Cardiac fibroblast (primary cell): ENCODE measurements at places on chromosomes 3 and 15.

- peak; percentile 21 for DNase-seq
These were observed 539 bp upstream of the TLNRD1 start for GRCh38 chr15:81000144-81000623.

DNA sequence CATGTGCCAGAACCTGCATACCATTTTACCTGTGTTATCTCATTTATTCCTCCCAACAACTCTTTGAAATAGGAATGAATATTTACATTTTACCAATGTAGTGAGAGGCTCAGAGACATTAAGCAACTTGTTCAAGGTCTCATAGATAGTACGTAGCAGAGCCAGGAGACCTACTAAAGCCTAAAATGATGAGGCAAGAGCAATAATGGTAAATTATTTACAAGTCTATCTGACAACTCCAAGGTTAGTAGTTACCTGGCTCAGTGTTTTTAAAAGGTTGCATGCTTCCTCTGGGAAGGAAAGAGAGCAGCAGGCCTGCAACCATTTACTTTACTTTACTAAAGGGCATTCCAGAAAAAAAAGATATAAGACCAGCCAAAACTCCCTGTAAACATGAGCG, 103.0 kb downstream of the CFAP20DC start:
- DNase-seq, result no peak

DNA sequence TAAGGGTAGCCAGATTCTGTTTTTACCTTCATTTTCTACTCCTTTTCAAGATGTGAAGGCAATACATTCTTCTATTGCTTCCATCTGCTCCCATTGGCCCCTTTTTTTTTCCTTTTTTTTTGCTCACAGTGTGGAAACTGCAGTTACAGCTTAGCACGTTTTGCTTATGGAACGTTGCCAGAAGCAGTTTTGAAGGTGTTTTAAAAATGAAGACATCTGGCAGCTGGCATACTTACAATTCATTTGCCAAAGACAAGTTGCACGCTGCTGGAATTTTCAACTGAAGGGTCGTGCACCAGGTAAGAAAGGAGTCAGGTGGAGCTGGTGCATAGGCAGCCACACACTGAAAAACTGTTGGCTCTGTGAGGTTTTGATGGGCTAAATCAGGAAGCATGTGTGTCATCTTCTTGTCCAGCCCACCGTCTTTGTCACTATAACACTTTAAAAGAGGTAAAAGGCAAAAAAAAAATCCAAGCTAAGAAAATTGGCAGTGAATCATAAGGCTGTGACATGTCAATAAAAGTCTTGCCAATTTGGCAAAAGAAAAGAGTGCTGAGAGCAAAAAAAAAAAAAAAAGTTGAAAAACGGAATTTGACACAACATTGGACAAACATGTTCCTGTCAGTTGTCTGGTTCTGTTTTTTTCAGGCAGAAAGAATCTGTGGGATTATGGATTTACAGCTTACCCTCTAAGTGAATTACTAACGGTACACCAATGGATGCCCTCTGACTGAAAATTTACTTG, 225.4 kb upstream of the SOX2 start:
- DNase-seq, result no peak

DNA sequence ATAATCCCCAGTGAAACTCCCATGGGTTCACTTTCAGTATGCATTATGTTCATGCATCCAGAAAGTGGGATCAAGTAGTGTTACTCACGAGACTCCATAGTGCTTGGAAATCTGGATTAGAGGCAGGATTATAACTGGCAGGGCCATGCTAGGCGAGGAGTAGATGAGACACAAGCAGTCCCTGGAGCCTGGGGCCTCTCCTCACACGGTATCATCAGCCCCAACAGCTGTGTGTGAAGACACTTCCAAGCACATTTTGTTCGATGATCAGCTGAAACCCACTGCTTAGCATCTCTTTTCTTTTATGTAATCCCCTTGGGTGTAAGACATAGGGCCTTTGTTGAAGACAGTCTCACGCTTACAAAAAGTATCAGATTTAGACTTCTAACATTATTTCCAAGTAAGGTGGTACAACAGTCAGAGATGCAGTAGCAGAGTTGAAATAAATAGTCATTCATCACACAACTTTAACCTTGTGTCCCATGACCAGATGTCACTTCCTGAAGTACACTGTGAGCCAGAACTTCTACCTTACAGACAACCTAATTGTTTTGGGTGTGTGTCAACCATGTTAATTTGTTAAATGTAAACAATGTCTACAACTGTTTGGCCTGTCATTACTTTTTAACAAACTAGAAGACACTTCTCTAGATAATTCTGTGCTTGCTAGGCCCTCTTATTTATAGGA, 116.9 kb downstream of the GADL1 start:
- no peak for DNase-seq

DNA sequence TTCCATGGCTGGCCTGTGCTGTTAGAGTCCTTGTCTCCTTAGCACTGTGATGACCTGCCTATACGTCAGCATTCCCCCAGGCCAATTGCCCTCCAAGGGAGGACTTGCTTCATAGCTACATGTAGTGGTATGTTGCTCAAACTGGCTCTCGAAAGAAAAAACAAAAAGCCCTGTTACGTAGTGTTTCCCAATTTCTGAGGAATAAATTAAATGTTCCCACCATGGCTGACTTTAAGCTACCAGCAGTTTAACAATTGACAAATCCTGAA, 54.6 kb downstream of the WNT7A start:
- no peak for DNase-seq

GRCh38 chr15:68558318-68559305, 20.2 kb upstream of the CORO2B start:
- DNase-seq, result no peak

DNA sequence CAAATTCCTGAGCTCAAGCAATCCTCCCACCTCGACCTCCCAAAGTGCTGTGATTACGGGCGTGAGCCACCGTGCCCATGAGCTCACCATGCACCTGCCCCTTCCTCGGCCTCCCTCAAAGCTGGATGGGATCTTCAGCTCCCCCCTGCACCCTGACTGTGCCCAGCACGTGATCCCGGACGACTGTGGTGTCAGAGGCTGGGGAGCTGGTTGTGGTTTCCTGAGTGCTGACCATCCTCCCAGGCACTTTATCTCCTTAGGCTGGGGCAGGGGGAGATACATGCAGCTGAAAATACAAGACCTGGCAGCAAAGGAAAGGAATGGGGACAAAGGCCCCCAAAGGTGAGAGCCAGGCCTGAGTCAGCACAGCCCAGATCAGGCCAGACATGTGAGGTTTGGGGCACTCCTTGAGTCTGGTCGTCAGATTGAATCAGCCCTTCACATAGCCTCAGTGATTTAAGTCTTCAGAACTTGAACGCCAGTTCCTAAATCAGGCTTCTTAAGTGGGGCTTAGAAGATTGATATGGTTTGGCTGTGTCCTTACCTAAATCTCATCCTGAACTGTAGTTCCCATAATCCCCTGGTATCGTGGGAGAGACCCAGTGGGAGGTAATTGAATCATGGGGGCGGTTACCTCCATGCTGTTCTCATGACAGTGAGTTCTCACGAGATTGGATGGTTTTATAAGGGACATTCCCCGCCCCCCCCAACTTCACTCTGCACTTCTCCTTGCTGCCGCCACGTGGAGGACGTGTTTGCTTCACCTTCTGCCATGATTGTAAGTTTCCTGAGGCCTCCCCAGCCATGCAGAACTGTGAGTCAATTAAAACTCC, 35.8 kb downstream of the PRKCD start:
- DNase-seq, result peak; percentile 70

DNA sequence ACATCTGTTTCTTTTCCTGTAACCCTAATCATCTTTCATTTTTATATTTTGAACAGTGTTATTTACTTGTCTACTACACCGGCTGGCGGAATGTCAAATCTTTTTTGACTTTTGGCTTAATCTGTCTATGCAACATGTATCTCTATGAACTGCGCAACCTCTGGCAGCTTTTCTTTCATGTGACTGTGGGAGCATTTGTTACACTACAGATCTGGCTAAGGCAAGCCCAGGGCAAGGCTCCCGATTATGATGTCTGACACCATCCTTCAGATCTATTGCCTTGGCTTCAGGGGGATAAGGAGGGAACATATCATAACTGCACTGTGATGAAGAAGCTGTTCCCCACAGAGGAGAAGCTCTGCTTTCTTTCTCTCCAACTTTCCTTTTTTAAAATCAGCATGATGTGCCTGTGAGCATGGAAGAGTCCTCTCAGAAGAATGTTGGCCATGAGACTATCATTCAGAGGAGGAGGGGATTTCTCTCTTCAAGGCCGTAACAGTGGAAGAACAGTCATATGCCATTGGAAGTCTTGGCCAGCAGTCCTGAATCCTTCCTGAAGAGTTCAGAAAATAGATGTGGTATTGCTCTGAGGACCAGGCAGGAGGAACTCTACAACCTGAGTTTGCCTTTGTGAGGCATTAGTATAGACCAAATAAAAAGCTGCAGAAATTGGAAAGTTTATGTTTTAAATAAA, 69.9 kb downstream of the SEC22A start:
- peak; percentile 35 for DNase-seq

- peak; percentile 39 for DNase-seq
These were observed 55.9 kb downstream of the IFT80 start for GRCh38 chr3:160343132-160343531.
